Activated T-cell treated with anti-CD3 and anti-CD28 coated beads for 24 hours (primary cell): ENCODE measurements at places on chromosomes 5 and 9.

DNA sequence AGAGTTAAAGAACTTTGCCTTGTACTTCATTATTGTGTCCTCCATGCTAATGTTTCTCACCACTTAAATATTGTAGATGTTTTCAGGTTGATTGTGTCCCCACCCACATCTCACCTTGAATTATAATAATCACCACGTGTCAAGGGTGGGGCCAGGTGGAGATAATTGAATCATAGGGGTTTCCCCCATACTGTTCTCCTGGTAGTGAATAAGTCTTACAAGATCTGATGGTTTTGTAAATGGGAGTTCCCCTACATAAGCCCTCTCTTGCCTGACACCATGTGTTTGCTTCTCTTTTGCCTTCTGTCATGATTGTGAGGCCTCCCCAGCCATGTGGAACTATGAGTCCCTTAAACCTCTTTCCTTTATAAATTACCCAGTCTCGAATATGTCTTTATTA, 248.3 kb downstream of the FBXL7 start:
- DNase-seq = no peak

DNA sequence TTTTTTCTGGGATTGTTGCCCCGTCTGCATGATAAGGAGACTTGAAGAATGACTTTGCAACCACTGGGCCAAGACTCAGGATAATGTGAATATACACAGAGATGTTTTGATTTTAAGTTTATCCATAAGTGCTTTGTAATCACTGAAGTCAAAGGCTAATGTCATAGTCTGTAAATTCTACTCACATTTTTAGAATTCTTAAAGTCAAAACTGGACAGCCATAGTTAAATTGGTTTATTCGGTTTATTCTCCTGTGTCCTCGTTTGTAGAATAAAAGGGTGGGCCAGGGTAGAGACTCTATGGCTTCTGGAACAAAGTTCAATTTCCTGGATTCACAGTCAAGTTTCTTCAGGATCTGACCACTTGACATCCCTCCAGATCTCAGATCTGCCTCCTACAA, 327.7 kb upstream of the TNC start:
- no peak for DNase-seq

DNA sequence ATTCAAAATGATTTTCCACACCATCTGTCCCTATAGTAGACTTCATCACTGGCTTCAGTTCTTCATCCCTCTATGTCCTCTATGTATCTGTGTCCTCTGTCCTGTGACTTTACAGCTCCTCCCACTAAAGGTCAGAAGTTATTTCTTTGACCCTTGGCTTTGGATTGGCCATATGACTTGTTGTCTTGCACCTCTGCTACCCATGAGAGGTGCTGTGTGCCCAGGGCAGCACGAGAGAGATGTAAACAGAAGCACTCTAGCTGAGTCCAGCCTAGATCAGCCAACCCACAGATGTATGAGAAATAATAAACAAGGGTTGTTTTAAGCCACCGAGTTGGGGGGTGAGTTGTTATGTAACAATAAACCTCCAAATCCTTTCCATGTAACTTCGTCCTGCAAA, 63.4 kb upstream of the ENTREP1 start:
- no peak for DNase-seq

DNA sequence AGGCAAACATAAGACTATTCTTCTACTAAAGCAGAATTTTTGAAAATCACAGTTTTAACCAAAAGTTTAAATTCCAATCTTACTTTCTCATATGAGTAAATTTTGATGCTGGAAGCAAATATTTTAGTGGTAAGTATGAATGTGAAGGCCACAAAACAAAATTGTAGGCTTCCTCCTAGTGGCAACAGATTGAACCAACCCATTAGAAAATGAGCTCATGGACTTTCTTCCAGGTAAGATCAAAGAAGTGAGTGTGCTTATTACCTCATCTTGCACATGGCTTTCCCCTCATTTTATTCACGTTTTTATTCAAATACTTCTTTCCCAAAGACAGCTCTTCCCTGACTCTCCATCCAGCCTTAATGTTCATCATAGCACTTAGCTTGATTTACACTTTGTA, 16.5 kb upstream of the RLN2 start:
- DNase-seq = no peak

- no peak for DNase-seq
Observed at GRCh38 chr5:146213210-146213826, 9.9 kb downstream of the RBM27 start.

- no peak for DNase-seq
Observed at GRCh38 chr9:111151537-111151936, 113.3 kb upstream of the LPAR1 start.

- DNase-seq = no peak
Observed at GRCh38 chr5:143887903-143888665, 76.1 kb downstream of the HMHB1 start.

GRCh38 chr9:16074963-16075362, 522.1 kb downstream of the CCDC171 start:
- no peak for DNase-seq
